ENCODE measurements at places on chromosomes 13 and 19.

GRCh38 chr19:45195764-45196163, 17.2 kb downstream of the BLOC1S3 start:
- DNase-seq: no peak

DNA sequence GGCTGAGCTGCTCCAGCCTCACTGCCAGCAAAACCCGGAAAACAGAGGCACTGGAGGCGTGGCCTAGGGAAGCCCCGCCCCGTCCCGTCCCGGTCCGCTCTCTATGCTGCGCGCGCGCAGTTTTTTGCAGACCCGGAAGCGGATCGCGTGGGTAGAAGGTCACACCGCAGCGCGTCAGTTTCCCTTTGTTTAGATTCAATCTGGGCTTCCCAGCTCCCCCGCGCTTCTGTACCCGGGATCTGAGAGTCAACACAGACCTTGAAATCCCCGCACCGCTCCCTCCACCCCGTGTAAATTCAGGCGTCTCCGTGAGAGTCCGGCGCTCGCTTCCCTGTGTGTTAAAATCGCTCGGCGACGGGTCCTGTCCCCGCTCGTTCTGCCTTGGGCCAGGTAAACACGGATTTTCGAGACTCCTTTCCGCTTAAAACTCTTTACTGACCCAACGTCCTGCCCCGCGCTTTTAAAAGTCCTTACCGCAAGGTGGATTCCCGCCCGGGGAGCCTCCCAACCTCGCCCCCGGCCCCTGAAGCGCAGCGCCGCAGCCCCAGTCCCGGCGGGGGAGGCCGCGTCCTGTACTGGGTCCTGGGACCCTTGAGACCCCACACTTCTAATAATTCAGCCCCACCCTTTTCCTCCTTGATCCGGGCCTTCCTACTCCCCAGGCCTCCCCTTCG, at the start of gene ZNF610:
ZNF610 (plus strand) TSS at position 127 of the 674 bp plus-strand sequence. CDS start 12,930 bp downstream, outside the sequence.
- DNase-seq: no peak

- DNase-seq: no peak
Measured at GRCh38 chr13:93562676-93563075, 336.1 kb downstream of the GPC6 start.

- no peak for DNase-seq
Measured at GRCh38 chr13:95155093-95155492, 146.2 kb downstream of the ABCC4 start.

DNA sequence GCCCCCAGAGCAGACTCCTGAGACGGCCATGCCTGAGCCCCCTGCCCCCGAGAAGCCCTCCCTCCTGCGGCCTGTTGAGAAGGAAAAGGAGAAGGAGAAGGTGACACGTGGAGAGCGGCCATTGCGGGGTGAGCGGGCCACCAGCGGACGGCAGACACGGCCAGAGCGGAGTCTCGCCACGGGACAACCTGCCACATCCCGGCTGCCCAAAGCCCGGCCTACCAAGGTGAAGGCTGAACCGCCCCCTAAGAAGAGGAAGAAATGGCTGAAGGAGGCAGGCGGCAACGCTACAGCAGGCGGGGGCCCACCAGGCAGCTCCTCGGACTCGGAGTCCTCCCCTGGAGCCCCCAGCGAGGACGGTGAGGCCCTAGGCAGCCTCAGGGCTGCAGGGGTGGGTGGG, 24.1 kb downstream of the RRAS start:
- no peak for DNase-seq

DNA sequence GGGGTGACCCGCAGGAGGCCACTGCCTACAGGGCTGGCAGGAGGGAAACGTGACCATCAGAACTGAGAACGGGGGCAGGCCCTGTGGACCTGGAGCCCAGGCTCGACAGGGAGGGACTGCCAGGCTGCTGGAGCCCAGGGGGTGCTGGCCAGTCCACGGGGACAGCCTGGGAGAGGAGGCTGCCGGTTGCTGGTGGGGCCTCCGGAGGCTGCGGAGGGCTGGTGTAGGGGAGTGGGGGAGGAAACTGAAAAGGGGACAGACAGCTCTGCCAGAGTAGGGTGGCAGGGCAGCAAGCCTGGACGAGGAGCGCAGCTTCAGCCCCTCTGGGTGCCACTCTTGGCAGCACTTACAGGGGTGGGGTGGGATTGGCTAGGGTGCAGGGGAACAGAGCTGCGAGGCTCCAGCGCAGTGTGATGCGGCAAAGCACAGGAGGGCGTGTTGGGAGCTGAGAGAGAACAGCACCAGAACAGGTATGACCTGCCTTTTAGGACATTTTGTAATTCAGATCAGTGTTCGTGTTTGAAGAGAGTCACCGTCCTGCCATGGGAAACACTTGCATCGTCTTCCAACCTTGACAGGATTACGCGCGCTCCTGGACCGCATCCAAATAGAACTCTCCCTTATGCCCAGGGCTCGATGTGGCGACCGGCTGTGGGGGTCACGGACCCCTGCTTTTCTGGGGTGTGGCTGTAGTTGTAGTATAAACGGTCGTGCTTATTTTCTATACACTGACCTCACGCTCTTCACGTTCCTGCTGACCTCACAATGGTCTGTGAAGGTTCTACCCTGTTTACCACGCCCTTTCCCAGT, 19.9 kb upstream of the ARHGEF7 start:
- no peak for DNase-seq

DNA sequence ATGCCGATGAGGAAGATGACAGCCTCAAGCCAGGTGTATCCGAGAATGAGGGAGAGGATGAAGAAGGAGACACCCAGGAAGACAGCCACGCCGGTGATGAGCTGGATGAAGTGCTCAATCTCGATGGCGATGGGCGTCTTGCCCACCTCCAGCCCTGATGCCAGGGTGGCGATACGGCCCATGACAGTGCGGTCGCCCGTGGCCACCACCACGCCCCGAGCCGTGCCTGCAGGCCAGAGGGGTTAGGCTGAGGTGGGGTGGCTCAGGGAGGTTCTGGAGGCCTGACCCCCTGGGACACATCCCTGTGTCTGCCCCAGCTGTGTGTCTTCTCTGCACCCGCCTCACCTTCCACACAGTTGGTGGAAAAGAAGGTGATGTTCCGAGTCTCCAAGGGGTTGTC, 9.1 kb downstream of the ATP1A3 start:
- DNase-seq: no peak

GRCh38 chr19:40831502-40832430, 18.5 kb downstream of the CYP2A6 start:
- no peak for DNase-seq

- no peak for DNase-seq
Measured at GRCh38 chr19:4673216-4673615, 3.1 kb upstream of the MYDGF start.

DNA sequence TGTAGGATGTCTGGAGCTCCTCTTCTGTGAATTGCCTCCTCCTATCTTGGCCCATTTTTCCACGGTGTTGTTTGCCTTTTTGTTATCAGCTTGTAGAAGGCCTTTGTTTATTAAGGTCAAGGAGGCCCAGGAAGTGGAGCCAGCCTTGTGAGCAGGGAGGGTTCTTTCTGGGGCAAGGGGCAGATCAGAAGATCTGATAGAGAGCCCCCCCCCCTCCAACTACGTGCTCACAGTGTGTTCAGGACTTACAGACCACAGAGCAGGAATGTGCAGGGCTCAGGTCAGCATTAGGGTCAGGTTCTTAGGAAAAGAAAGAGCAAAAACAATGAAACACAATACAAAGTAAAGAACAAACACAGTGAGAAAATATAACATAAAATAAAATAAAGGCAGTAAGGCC, 59.4 kb downstream of the CCNE1 start:
- no peak for DNase-seq

DNA sequence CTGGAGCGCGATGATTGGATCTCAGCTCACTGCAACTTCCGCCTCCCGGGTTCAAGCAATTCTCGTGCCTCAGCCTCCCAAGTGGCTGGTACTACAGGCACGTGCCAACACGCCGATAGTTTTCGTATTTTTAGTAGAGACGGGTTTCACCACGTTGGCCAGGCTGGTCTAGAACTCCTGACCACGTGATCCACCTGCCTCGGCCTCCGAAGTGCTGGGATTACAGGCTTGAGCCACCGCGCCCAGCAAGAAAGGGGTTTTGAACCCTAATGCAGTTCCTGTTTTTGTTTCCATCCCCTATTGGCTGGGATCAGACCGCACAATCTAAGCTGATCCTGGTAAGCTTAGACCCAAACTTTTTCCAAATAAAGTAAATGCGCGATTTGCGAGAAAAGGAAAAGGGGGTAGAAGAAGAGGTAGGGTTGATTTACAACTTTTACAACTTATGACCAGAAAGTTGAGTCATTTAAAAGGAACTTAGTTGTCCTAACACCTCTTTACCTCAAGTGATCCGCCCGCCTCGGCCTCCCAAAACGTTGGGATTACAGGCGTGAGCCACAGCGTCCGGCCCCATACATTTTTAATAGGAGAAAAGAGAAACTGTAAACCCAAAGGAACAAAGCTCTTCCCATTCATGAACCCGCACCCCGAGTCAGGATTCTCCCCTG, 764 bp downstream of the ZNF626 start:
- no peak for DNase-seq

GRCh38 chr13:94765814-94766213, 53.5 kb upstream of the SOX21 start:
- no peak for DNase-seq

- no peak for DNase-seq
Measured at GRCh38 chr19:5324947-5325346, 15.7 kb downstream of the PTPRS start.

GRCh38 chr19:30630289-30631032, 258.3 kb downstream of the ZNF536 start:
- DNase-seq: no peak

GRCh38 chr19:15357906-15358305, 21.7 kb downstream of the AKAP8 start:
- no peak for DNase-seq

DNA sequence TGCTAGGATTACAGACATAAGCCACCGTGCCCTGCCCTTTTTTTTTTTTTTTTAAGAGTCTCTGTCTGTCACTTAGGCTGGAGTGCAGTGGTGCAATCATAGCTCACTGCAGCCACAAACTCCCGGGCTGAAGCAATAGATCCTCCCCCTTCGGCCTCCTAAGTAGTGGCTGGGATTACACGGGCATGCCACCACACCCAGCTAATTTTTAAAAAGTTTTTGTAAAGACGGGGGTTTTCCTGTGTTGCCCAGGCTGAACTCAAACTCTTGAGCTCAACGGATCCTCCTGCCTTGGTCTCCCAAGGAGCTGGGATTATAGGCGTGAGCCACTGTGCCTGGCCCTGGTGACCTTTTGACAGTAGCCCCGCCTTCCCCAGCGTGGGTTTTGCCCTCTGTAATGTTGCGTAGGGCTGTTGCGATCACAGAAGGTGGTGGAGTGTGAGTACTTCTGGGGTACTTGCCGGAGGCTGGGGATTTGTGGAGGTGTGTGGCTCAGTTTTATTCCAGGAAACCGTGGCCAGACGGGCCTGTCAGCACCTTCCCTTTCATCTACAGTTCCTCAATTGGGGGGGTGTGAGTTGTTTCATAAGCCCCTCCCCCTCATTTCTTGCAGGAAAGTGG, 11.6 kb upstream of the RETN start:
- no peak for DNase-seq

DNA sequence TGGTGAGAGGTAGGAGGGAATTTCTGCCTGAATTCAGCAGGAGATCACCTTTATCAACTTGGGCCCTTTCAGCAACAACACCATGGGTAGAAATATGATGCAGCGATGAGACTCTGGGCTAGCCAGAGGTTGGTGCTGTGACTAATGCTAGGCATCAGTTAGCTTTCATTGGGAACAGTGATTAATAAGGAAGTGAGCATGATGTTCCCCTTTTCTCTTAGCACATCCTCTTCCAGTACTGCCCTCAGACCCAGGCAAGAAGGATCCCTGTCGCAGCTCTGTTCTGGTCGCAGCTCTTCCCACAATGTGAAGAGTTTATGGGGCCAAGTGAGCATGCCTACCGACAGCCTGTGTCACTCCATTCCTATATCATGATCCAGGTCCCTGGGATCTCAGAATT, 100.5 kb downstream of the FLT1 start:
- DNase-seq: no peak

DNA sequence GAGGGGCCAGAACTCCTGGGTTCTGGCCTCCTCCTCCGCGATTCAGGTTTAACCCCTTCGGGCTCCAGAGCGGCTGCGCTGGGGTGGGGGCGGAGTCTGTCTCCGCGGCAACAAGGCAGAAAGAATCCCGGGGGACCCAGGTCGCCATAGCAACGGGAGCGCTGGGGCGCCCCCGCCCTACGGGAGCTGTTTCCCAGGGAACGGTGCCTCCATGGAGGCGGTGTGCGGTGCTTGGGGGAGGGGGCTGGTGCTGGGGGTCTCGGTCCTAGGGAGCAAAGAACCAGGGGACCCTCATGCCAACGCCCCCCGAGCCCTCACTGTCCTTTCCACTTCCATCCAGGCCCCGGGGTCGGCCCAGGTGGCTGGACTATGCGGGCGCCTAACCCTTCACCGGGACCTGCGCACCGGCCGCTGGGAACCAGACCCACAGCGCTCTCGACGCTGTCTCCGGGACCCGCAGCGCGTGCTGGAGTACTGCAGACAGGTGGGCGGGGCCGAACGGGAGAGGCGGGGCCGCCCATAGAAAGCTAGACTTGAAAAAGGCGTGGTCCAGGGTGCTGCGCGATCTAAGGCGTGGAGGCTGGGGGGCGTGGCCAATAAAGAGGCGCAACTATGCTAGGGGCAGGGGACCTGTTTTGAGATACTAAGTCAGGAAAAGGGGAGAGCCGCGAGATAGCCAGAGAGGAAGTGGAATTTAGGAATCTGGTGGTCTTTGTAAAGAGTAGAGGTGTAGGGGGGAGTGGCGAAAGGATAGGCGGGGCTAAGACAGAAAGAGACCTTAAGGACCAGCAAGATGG, 1.2 kb downstream of the APLP1 start:
- no peak for DNase-seq

DNA sequence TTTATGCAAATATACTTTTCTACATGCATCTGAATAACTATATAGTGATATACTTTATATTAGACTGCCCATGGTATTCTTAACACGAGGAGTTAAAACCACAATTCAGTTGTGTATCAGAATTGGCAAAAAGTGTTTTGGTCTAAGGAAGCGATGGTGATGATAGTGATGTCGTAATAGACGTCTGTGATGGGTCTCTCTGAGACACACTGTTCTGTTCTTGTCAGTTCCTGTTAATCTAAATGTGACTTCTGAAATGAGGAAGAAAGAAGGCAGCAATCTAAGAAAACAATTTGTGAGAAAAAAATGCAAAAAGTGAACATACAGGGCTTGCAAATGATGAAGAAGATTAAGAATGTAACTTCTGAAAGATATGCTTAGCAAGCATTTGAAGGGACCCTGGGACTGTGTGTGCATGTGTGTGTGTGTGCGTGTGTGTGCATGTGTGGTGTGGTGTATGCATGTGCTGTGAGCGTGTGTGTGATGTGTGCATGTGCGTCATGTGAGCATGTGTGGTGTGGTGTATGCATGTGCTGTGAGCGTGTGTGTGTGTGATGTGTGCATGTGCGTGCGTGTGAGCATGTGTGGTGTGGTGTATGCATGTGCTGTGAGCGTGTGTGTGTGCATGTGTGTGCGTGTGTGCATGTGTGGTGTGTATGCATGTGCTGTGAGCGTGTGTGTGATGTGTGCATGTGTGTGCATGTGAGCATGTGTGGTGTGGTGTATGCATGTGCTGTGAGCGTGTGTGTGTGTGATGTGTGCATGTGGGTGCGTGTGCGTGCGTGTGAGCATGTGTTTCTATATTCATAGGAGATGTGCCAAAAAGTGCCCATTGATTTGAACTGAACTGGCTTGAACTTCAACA, 131.8 kb downstream of the IRS2 start:
- DNase-seq: no peak

All from cortex of kidney (tissue), 1 donor.